ENCODE measurements at places on chromosomes 2 and 18.

- DNase-seq = no peak
These were observed 98.7 kb downstream of the TWIST2 start for GRCh38 chr2:238946318-238947242.

- DNase-seq = no peak
These were observed 186.5 kb downstream of the RTP5 start for GRCh38 chr2:242056026-242056425.

- no peak for DNase-seq
These were observed 146.3 kb downstream of the ATL2 start for GRCh38 chr2:38230756-38231155.

DNA sequence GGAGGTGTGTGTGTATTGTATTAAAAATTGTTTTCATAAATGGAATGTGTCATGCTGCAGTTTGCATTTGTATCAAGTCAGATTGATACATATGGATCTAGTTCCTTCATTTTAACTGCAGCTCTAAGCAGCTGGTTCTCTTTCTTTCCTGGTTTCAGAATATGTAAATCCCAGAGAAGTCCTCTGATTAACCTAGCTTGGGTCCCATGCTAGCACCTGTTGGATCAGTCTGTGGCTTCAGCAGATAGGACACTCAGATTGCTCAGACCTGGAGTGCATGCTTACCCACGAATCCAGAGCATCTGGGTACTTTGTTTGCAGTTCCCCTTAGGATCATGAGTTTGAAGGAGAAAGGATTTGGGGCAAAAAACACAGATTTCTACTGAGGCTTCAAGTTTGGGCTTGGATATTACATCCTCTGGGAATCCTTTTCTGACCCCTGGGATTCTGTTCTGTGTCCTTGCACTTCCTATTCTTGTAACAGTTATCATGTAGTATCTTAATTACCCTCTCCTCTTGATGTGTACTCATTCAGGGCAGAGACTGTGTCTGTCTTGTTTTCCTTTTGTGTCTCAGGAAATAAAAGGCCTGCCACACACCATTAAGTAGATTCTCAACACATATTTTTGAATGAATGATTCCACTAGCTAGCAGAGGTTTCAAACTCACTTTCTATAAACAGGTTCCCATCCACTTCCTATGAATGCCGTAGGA, 142.1 kb downstream of the PHLPP1 start:
- no peak for DNase-seq

- DNase-seq = no peak
These were observed 4.2 kb downstream of the ADCY3 start for GRCh38 chr2:24915796-24916195.
